DMS79 (cell line): ENCODE measurements at places on chromosomes 3 and 15.

- DNase-seq, result no peak
Observed at GRCh38 chr15:85865070-85865684, 70.5 kb upstream of the KLHL25 start.

DNA sequence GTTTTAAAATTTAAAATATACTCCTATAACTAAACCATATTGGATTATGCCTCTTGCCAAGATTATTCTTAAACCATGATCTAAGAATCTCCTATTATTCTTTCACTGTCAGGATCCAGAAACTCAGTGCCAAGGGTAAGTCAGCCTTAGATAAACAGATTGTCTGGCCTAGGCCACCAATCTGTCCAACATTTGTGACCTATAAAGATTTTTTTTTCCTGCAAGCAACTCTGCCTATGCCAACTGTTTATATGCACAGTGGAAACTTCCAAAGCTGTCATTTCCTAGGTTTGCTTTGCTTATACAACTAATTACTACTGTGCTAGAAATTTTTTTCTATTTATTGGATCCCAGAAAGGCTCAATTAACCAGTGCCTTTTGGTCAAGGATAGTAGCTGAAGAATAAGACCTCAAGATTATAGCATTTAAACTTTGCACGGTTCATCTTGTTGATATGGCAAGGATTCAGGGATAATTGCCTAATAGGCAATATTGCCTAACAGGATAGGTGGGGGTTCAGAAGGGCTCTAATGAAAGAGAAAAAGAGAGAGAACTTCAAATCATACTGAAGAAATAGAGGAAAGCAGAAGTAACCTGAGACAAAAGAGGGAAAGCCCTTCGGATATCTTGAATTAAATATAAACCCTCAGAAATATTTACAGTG is 22.8 kb downstream of the GAP43 start:
- no peak for DNase-seq

- DNase-seq, result no peak
Observed at GRCh38 chr3:28103861-28104260, 137.6 kb upstream of the CMC1 start.

- peak; percentile 37 for DNase-seq
Observed at GRCh38 chr3:55894605-55895004, 407.5 kb upstream of the WNT5A start.

DNA sequence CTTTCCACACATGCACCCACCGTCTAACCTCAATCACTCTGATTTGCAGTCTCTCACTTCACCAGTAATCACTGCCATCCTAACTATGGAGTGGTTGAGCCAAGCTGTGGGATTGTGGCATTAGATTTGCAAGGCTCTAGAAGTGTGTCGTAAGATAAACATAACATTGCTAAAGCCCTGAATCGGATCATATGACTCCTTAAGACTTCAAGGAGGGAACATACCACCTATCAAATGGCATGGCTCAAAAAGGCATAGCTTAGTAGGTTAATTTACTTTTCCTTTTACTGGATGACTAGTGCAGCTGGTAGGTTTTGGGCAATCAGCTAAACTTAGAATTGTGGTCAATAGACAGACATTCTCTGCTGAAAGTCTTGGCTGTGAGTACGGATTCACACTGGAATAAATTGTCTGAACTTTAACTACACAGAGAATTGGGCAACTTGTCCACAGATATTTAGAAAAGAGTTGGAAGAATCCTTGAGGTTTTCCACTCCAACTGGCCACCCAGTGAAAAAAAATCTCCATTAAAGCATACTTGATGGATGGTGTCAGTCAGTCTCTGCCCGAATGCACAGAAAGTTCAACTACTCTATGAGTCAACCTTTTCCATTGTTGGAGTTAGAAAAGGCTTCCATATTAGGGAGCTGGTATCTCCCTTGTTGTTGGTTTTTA is 476.7 kb upstream of the CBLB start:
- DNase-seq, result no peak

DNA sequence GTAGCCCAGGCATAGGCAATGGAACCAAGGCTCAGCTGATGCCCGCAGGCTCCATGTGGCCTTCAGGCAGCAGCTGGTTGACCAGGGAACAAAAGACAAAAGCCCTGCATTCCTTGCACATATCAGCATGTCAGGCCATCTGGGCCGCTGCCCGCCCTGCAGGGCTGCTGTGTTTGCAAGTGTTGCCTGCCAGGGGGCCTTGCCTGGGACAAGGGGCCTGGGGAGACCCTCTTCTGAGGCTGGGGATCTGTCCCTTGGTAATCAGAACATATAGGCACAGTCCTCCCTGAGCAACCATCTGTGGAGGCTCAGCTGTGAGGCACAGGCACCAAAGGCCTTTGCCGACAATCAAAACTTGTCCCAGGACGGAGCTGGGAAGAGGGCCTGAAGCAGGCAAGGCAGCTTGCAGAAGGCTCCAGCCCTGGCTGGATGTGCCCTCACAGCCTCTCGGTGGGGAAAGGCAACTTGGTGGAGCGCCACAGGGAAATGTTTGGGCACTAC is 138.2 kb downstream of the TPRA1 start:
- DNase-seq, result no peak

DNA sequence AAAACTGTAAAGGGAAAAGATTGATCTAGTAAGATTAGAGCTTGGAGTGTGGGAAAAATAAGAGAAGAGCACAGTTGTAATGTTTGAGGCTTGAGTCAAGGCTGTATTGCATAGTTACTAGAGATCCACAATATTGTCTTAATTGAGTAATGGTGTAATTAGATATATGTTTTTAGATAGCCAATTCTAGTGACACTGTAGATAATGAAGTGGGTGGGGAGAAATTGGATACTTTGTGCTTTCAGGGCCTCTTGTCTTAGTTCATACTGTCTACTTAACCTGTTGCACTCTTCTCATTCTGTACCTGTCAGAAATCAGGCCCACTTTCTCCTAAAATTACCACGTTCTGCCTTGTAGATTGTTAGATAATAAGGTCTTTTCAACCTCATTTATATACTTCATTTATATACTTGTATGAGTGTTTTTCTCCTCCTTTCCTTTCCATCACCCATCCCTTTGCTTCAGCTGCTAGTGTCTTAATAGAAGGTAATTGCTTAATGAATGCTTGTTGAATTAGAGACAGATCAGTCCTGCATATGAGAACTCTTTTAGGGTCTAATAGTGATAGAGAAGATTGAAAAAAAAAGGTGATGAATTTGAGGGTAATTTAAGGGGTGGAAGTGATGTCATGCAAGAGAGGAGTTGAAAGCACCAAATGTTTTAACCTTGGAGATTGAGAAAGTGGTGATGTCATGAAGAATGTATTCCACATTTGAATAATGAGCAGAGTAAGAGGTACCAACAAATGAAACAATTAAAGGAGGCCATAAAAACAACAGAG is 32.0 kb downstream of the PIK3CA start:
- no peak for DNase-seq

DNA sequence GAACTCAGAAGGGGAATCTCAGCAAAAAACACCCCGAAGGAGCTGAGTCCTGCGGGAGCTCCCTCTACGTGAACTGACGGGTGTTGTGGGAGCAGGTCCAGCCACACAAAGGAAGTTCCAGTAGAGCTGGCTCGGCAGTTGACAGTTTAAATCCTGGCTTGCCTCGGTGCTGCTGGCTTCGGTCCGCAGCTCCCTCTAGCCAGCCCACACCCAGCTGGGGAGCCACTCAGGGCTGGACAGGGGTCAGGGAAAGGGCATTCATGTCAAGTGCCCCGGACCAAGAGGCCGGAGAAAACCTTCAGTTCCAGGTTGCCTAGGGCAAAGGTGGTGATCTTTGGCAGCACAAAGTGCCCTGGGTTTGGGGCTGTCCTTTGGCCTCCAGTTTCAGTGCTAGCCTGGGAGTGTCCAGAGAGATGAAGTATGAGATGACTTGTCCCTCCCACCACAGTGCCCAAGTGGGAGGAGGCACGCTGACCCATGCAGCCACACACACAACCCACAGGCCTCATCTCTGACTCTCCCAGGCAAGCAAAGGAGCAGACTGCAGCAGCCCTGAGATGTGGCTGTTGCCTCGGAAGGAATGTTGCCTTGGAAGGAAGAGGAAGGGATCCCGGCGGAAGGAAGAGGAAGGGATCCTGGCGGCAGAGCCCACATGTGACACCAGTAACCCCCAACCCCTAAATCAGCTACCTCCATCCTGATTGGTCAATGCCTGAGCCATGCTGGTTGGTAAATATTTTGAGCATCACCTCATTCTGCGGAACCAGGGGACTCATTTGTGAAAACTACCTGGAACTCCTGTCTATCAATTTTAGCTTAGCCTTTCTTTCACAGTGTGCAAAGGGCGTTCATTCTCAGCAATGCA is 13.9 kb upstream of the ANPEP start:
- no peak for DNase-seq

DNA sequence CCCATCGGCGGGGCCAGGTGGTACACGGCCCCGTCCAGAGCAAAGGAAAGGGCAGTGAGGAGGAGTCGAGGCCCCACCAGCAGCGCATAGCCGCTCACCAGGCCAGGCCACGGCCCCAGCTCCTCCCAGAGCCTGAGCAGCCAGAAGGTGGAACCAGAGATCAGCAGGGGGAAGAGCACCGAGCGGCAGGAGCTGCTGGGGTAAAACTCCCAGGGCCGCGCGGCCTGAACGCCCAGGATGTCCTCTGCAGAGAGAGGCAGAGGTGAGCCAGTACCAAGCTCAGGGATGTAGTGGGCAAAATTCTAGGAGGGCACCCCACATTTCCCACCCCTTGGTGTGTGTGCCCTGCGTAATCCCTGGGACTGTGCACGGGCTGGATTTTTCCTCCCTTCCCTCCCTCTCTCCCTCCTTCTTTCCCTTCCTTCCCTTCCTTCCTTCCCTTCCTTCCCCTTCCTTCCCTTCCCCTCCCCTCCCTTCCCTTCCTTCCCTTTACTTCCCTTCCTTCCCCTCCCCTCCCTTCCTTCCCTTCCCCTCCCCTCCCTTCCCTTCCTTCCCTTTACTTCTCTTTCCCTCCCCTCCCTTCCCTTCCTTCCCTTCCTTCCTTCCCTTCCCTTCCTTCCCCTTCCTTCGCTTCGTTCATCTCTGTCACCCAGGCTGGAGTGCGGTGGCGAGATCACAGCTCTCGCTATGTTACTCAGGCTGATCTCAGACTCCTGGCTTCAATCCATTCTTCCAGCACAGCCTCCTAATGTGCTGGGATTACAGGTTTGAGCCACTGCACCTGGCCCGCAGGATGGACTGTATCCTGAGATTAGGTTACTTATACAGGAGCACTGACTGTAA is 6.3 kb upstream of the NCBP2 start:
- DNase-seq, result no peak

GRCh38 chr3:14769544-14770325 is 49.0 kb upstream of the FGD5 start:
- DNase-seq, result no peak

GRCh38 chr3:59408047-59408624 is 358.3 kb upstream of the CFAP20DC start:
- DNase-seq, result no peak
